MM.1S (cell line): ENCODE measurements at places on chromosomes 6 and 20.

DNA sequence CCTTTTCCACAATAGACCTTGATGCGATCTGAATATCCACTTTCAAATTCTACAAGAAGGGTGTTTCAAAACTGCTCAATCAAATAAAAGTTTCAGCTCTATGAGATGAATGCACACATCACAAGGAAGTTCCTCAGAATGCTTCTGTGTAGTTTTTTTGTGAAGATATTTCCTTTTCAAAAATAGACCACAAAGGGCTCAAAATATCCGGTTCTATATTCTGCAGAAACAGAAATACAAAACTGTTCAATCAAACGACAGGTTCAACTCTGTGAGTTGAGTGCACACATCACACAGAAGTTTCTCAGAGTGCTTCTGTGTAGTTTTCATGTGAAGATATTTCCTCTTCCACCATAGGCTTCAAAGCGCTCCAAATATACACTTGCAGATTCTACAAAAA lies 293.9 kb upstream of the DEFB115 start:
- no peaks in the 10 kb centered on the region for H3K4me1 ChIP-seq
- no peaks in the 10 kb centered on the region for H3K27me3 ChIP-seq
- H3K4me3 ChIP-seq: no peak overlapping the region

DNA sequence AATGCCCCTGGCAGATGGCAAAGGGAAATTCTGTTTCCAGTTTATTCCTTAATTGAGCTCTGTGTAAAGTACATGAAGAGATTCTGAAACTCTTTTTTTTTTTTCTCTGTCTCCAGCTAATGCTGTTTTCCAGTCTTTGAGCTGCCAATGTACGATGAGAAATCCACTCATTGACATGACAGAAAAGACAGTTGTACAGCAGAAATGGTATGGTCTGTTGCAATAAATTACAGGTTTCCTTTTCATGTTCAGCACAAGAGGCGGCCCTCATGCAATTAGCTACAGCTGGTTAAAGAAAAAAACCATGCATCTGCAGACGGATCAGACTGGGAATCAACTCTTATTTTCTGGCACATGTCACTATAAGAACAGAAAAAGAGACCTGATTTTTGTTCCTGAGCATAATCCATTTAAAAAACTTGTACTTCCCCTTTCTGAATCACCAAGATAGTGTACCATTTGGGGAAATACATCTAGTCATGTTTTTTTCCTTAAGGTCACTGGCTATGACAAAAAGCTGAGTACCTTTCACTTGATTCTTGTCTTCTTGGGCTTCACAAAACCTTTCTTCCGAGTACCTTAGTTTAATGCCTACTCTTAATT lies 289.8 kb upstream of the PREP start:
- no peaks in the 10 kb centered on the region for H3K36me3 ChIP-seq
- H3K4me1 ChIP-seq: peaks cover 16% of the 10 kb centered on the region
- no peak overlapping the region for H3K4me3 ChIP-seq
- no peak overlapping the region for H3K27ac ChIP-seq
- no peaks in the 10 kb centered on the region for H3K27me3 ChIP-seq

- no peak overlapping the region for H3K4me3 ChIP-seq
- H3K27me3 ChIP-seq: peaks cover 25% of the 10 kb centered on the region
- H3K4me1 ChIP-seq: no peaks in the 10 kb centered on the region
- H3K27ac ChIP-seq: no peak overlapping the region
- DNase-seq: no peak
Measured at GRCh38 chr20:2538356-2538755, 2.0 kb downstream of the TMC2 start.

DNA sequence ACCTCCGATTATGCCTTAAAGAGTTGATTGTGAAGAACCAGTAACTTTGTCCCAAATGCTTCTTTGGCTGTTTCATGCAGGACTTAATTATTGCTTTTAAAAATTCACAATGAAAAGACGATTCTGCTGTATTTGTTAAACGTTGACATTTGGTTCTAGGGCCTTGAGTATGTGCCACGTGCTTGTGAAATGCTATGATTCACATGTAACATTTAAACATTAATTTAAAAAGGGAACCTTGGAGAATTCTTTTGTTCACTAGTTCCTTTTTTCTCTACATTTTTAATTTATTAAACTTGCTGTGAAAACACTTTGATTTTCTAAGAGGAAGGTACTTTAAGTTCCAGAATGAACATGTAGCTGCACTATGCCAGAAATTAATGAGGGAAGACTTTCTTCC lies 9.5 kb downstream of the GZF1 start:
- no peaks in the 10 kb centered on the region for H3K27me3 ChIP-seq
- no peak for DNase-seq
- H3K4me3 ChIP-seq: no peak overlapping the region
- peaks cover 16% of the 10 kb centered on the region for H3K4me1 ChIP-seq
- H3K27ac ChIP-seq: no peak overlapping the region
- H3K36me3 ChIP-seq: peaks cover 5% of the 10 kb centered on the region; the same call in 1 of the 2 replicates

GRCh38 chr6:53671111-53671510 lies 5.6 kb upstream of the KLHL31 start:
- no peaks in the 10 kb centered on the region for H3K4me1 ChIP-seq
- no peaks in the 10 kb centered on the region for H3K27me3 ChIP-seq
- no peak overlapping the region for H3K27ac ChIP-seq
- no peak for DNase-seq
- H3K36me3 ChIP-seq: no peaks in the 10 kb centered on the region
- no peak overlapping the region for H3K4me3 ChIP-seq

- no peaks in the 10 kb centered on the region for H3K4me1 ChIP-seq
- DNase-seq: no peak
- no peak overlapping the region for H3K4me3 ChIP-seq
- no peak overlapping the region for H3K27ac ChIP-seq
Measured at GRCh38 chr20:13212750-13213149, 8.3 kb upstream of the ISM1 start.

DNA sequence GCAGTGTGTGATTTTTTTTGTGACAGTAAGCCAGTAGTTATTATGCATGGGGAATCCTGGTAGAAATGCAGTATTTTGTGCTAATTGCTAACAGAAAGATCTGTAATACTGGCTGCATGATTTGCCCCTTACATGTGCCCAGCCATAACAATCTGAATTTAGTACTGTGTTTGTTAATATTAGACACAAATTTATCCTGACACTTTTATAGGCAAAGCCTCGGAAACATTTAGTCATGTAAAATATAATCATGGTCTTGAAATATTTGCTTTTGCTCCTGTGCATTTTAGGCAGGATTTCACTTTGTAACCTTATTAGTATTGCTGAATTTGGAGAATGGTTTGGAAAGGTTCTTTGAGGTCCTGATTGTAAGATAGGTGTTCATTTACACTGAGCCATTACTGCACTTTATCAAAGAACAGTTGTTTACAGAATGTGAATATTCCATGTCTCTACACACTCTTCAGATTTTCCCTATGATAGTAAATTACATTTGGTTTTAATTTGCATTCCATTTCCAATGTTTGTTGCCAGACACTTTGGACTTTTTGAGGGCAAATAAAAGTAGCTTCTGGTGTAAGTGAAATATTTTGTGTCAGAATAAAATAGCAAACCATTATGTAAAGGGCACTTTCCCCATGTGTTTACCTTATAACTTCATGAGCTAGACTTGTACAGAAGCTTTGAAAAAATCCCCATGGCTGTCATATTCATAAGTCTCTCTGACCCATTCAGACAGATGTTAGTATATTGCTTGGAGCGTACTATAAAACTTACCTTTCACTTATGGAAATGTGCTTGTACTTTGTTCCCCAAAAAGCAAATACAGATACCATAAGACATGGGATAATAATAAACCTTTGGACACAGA lies 349.9 kb downstream of the ARHGAP18 start:
- no peak for DNase-seq
- H3K36me3 ChIP-seq: no peaks in the 10 kb centered on the region
- no peak overlapping the region for H3K4me3 ChIP-seq
- H3K27me3 ChIP-seq: no peaks in the 10 kb centered on the region
- no peak overlapping the region for H3K27ac ChIP-seq

DNA sequence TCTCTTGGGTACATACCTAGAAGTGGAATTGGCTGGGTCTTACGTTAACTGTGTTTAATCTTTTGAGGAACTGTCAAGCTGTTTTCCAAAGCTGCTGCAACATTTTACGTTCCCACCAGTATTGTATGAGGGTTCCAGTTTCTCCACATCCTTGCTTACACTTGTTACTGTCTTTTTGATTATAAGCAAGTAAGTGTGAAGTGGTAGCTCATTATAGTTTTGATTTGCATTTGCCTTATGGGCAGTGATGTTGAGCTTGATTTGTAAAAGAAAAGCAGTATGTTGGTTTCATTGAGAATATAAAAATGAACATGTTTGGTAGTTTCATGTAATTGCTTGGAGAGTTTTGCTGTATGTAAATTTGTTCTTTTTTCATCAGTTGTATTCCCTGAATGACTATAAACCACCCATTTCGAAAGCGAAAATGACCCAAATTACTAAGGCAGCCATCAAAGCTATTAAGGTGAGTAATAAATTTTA lies 40.4 kb downstream of the SCAF8 start:
- no peaks in the 10 kb centered on the region for H3K27me3 ChIP-seq
- H3K36me3 ChIP-seq: no peaks in the 10 kb centered on the region
- H3K4me3 ChIP-seq: no peak overlapping the region
- H3K27ac ChIP-seq: no peak overlapping the region
- H3K4me1 ChIP-seq: no peaks in the 10 kb centered on the region
- no peak for DNase-seq
